Hematopoietic multipotent progenitor cell treated with erythropoietin and hydrocortisone succinate and interleukin-3 and kit ligand, for 6 days (in vitro differentiated cells): ENCODE measurements at places on chromosomes 1 and 21.

GRCh38 chr1:106921186-106921585, 135.3 kb upstream of the PRMT6 start:
- DNase-seq, result no peak

DNA sequence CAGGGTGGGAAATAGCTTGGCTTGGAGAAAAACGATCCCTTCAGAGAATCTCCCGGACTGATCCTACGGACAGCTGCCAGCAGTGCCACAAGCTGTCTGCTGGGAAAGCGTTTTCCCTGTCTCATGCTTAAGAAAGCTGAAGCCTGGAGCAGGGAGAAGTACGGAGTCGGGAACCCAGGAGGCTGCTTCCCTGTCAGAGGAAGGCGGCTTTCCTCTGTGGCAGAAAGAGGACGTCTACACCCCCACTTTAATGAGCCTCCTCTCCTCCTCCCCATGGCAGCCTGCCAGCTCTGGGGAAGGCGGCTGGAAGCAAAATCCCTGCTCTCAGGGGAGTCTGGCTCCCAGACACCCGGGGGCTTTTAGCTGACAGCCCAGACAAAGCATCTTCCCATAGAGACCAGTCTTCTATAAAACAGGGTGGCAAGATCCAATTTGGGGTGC, 7.3 kb downstream of the KIF21B start:
- DNase-seq, result peak; percentile 53

- no peak for DNase-seq
Observed at GRCh38 chr21:44736291-44737004, 25.1 kb upstream of the TSPEAR start.

GRCh38 chr1:153616144-153616916, at the start of gene S100A14:
S100A14 (minus strand) TSS chr1:153616325; CDS start chr1:153615858, 467 bp downstream.
- DNase-seq, result peak; percentile 62

DNA sequence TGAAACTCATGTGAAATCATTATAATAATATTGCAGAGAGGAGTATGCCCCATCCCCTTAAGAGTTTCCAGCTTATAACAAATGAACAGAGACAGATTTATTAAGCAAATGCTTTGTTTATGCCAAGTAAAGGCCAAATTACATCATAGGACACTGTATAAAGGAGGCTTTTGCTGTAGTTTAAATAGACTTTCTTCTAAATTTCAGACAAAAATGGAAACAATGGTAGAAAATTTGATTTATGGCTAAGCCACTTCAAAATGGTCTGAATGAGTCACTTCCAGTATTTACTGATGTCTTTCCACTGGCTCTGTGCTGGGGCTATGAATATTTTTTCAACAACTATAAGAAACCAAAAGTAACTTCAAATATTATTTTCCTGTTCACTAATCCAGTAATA, 81.1 kb upstream of the ST6GALNAC5 start:
- DNase-seq, result no peak

DNA sequence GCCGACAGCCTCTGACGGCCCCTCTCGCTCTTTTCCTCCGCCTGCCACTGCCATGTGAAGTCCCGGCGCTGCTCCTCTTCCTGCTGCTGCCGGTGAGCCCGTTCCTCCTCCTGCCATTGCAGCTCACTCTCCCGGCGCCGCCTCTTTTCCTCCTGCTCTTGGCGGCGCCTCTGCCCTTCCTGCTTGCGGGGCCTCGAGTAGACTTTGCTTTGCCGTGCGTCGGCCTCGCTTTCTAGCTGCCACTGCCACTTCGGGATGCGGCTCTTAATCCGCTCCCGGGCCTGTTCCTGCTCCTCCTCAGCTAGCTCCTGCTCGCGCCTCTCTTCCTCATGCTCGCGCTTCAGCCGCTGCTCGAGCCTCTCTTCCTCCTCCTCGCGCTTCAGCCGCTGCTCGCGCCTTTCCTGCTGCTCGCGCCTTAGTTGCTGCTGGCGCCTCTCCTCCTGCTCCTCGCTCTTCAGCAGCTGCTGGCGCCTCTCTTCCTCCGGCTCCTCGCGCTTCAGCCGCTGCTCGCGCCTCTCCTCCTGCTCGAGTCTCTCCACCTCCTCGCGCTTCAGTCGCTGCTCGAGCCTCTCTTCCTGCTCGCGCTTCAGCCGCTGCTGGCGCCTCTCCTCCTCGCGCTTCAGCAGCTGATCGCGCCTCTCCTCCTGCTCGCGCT, 4.3 kb downstream of the TCHH start:
- DNase-seq, result peak; percentile 55

DNA sequence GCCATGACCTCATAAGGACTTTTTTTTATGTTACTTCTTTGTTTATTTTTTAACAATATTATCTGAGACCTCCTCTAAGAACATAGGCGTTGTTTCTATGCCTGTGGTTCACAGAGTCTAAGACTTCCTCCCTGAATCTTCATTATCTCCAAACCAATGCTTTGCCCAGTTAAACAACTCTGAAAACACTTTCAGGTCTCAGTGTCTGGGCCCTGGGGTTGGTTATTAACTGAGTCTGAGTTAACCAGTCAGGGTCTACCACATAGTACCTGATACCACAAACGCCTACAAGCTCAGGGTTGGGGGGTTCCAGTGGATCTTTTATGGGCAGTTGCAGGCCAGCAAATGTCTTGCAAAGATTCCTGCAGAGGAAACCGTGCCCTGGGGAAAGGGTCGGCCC, 138.2 kb downstream of the AJAP1 start:
- DNase-seq, result no peak

GRCh38 chr1:217010253-217010652, 287.0 kb upstream of the ESRRG start:
- DNase-seq, result no peak
